Activated CD4-positive, alpha-beta T cell treated with anti-CD3 and anti-CD28 coated beads for 48 hours (primary cell): ENCODE measurements at places on chromosomes 1 and 21.

DNA sequence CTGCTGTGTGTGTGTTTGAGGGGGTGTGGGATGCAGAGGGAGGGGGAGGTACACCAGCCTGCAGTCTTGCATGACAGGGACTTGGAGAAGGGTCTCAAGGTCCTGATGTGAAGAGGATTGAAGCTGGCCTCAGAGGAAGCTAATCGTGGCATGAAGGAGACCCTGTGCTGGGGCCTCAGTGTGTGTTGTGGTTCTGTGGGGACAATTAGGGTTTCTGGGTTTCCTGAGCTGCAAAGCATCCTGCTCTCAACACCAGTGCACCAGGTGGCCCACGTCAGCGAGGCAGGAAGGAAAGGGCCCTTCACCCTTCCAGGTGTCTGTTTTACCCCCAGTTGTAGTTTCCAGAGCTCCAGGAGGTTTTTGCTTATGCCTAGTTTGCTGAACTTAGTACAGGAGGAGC lies 52.8 kb downstream of the TENT5C start:
- peak; percentile 54 for DNase-seq

GRCh38 chr1:157161901-157162300 lies 23.7 kb upstream of the ETV3 start:
- no peak for DNase-seq

DNA sequence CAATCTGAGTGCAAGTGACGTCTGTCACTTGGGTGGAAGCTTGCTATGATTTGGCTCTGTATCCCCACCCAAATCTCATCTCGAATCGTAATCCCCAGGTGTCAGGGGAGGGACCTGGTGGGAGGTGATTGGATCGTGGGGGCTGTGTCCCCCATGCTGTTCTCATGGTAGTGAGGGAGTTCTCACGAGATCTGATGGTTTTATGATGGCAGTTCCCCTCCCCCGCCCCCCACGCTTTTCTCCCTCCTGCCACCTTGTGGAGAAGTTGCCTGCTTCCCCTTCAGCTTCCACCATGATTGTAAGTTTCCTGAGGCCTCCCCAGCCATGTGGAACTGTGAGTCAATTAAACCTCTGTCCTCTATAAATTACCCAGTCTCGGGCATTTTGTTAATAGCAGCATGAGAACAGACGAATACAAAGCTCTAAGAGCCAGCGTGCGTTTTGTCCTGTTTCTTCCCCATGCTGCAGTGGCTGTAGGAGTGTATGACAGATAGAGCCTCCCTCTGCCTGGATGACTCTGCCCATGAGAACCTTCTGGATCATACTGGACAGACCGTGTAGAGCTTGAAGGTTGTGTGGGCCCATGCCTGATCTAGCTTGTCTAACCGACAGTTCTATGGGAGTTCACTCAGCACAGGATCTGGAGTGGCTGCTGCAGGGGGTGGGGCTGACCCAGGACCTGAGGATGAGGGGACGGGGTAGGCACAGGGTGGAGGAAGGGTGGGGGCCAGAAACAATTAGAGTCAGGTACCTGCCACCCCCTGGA lies 139.7 kb upstream of the ERRFI1 start:
- DNase-seq, result peak; percentile 33

GRCh38 chr1:228391411-228392020 lies 15.1 kb downstream of the TRIM11 start:
- DNase-seq, result no peak

DNA sequence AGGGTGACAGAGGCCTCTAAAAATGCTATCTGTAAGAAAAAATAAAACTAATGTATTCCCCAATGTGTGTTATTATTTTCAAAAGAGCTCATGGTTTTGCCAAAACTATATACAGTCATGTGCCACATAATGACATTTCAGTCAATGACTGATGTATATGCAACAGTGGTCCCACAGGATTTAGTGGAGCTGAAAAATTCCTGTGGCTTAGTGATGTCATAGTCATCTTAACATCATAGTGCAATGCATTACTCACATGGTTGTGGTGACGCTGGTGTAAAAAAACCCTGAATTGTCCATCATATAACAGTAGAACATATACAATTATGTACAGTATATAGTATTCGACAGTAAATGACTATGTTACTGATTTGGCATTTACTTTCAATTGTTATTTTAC lies 172.4 kb downstream of the CACNA1E start:
- no peak for DNase-seq

DNA sequence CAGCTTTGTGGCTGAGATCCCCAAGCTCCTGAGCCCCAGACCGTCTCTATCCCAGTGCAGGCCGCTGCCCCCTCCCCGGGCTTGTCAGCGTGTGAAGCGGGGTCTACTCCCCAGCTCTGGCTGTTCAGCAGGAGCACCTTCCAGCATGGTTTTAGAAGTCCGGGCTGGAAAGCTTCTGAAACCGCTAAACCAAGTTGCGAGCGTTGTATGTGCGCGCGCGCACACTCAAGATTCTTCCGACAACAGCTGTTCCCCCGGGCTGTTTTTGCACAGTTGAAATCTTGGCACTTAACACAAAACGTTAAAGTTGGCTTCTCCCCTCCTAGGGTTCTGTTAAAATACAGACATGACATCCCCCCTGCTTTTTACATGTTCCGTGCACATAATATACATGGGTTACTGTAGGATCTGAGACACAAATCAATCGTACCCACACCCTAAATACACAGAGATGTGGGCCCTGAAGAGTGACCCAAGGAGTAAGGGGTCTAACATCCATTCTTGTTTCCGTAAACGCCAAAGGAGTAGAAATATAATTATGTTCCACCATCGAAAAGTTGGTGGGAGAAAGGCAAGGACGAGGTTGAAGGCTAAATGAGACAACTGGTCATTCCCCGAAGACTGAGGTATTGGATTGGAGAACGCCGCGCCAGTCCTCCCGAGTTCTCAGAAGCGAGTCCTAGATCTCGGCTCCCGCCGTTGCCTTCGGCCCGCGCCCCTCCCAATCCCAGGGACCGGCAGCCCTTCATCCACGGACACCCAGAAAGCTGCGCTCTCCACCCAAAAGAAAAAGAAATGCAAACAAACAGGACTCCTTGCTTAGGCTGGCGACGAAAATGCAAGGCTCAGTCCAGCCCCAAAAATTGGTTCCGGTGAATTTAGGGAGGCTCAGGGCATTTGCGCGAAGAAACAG lies 1.3 kb downstream of the TBX15 start:
- no peak for DNase-seq

GRCh38 chr1:167404161-167404888 lies 114.0 kb downstream of the CD247 start:
- DNase-seq, result no peak

DNA sequence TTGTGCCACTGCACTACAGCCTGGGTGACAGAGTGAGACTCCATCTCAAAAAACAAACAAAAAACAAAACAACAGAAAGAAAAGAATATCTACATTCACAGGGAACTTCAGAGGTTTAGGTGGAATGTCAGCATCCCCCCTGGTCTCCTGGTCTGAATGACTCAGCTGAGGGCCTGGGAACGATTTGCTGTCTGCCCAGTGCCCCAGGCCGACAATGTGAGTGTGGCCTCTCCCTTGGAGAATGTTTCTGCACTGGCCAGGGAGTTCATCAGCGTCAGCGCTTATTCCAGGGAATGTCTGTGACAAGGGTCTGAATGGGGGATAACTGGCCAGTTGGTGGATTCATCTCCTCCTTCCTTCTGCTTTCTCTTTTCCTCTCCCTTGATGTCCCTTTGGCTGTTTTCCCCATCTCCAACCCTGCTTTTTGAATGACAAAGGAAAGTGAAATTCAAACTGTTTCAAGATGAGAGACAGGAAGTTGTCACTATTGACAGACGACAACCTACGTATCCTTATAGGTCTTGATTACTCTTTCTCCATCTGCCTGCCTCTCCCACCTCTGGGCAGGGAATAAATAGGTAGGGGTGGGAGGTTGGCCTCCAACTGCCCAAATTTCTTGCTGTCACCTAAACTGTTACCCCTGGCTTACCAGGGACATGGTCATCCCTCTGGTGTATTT lies 213.1 kb downstream of the HHAT start:
- DNase-seq, result no peak

GRCh38 chr21:38669186-38669585 lies 136.5 kb upstream of the ETS2 start:
- DNase-seq, result peak; percentile 5

- no peak for DNase-seq
Observed at GRCh38 chr21:21662776-21663175, 664.6 kb downstream of the NCAM2 start.

DNA sequence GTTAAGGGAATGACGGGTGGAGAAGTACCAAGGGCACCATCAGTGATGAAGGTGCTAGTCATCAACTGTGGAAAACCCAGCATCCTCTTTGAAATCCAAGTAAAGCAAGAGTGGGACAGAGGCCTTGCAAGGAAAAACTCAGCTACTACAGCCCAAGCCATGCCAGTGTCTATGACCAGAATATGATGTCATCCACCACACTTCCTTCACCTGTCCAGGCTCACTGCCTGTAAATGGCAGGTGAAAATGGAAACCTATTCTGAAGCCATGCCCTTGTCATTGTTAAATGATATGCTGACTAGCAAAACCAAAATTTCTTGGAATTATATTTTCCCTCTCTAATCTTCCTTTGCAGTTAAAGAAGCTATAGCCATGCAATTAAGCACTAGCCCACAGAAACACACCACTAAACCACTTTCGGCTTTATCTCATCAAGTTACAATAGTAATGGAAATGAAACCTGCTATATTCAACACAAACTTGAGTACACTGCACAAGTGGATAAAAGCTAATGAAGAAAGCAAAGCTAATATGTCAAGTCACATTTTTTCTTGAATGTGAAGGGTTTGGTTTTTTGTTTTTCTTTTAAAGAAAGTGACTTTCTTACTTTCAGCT lies 96.3 kb upstream of the RALGPS2 start:
- no peak for DNase-seq

DNA sequence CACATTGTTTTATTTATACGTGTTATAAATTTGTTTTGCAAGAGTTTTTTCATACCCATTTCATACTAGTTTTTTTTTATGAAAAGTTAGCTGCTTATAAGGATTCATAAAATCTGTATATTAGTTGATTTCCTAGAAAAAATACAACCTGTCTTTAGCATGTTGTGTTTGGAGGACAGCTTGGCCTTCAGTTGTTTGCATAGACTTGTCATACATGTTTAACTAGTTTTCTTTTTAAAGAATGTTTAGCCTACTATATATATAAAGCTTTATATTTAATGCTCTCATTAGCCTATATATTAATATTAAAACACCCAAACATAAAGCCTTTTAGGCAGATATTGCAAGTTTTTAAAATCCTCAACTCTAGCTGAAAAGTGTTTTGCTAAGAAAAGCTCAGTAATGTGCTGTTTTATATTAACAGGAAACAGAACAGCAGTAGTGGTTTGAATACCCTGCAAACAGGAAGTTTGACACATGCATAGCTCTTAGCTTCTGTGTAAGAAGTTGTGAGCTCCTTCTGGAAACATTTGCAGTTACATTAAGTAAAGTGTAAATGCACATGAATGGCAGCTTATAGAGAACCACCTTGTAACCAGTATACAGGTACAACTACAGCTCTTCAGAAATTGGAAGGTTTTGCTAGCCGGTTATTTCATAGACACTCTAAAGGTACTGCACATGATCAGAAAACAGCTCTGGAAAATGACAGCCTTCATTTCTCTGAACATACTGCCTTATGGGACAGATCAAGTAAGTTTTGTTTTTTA lies at the start of gene PRKACB:
TSS of gene PRKACB (plus strand) at position 476 of the 770 bp plus-strand sequence. CDS start at position 567, 91 bp downstream.
- DNase-seq, result no peak

DNA sequence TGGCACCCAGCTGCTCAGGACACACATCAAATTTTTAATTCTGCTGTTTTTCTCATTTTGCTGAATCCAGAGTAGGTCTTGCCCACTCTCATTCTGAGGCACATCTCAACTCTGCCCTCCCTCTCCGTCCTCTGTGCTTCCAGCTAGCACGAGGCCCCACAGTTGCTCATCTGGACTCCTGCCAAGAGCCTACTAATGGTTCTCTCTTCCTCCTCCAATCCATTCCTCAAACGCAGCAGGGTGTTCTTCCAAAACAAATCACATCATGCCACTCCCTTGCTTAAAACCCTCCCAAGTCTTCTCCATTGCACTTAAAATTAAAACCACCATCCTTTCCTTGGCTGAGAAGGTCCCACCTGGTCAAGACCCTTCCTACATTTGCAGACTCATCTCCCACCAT lies 49.8 kb upstream of the SCAF4 start:
- no peak for DNase-seq

DNA sequence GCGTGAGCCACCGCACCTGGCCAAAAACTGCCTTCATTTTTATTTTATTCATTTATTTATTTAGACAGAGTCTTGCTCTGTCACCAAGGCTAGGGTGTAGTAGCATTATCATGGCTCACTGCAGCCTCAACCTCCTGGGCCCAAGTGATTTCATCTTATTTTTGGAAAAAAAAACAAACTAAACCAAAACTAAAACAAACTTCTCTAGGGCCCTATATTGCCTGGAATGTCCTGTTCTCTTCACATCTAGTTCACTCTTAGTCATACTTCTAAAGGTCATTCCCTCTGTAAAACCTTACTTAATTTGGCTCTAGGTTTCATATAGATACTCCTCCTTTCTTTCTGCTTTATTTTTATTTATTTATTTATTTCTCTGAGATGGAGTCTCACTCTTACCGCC lies 15.6 kb downstream of the RPS27 start:
- DNase-seq, result no peak

GRCh38 chr1:60068393-60069045 lies 5.1 kb downstream of the C1orf87 start:
- DNase-seq, result no peak

DNA sequence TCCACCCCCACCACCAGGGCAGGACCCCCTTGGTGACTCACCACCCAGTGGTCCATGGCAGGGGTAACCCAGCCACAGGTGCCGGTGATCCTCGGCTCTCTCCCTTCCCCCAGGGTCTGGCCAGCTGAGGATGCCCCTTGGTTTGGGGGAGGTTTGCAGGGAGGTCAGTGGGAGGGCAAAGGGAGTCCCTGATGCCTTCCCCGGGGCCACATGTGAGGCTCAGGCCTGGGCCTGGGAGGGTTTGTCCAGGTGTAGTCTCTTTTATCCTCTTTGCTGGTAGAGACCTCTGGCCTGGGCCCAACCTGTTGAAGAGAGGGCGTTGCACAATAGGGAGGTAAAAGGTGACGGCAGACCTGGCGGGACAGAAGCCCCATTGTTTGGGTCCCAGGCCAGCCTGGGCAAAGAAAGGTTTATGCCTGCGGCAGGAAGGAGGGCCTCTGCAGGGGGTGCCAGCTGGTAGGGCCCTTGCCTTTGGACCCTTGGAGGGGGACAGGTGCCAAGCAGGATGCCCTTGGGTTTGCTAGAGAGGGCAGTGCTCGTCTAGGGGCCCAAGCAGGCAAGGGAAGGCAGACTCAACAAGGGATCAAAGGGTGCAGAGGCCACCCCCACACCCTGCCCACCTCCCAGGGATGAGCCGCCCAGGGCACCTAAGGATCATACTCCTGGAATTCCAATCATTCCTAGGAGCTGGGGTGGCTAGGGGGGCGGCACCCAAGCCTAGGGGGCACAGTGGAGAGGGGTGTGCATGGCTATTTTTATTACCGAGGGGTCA lies 760 bp upstream of the TINAGL1 start:
- DNase-seq, result no peak

GRCh38 chr1:20058531-20058930 lies 11.5 kb upstream of the PLA2G5 start:
- peak; percentile 63 for DNase-seq

DNA sequence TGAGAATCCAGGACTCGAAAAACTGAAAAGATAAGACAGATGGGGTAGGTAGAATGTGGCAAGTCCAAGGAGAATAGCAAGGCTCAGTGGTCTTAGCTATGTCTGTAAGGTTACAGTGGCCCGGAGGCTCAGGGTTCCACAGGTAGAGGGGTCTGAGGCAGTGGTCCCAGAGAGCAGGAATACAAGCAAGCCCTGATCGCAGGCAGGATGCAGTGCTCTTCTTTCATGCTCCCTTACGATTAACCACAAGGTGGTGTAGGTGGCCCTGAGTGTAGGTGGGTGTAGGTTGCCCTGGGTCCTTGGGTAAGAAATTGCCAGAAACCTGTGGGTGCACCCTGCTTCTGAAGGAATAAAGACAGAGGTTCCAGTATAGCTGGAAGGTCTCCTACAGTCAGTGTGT lies 99.1 kb upstream of the RAB3GAP2 start:
- no peak for DNase-seq
